ENCODE measurements at places on chromosomes 3 and 15.

DNA sequence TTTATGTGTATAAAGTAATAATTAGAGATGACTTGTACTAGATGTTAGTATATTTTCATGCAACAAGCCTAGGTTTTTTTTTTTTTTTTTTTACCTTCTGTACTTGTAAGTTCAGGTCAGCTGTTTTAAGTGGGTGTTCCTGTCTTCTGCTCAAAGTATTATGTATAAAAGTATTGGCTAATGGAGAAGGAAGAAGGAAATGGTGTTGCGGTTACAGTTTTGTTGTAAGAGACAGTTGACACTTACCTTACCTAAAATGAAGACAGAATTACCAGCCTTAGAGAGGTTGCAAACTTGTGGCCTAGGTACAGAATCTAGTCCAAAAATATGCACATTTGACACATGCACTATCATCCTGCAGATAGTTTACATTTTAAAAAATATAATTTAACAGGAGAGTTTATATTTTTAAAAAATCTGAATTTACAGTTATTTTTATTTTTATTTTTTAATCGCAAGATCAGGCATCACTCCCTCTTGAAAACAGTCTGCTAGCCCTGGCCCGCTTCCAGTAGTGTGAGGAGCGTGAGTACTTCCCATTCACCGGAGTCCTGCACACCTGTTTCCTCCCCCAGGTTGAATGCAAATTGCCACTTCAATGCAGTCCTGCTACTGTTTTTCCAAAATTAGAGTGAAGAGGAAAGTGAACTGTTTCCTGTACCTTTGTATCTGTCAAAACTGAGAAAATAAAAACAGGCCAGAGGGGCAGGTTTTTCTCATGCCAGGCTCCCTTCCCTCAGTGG is 224.3 kb upstream of the SOX2 start:
- DNase-seq: no peak

DNA sequence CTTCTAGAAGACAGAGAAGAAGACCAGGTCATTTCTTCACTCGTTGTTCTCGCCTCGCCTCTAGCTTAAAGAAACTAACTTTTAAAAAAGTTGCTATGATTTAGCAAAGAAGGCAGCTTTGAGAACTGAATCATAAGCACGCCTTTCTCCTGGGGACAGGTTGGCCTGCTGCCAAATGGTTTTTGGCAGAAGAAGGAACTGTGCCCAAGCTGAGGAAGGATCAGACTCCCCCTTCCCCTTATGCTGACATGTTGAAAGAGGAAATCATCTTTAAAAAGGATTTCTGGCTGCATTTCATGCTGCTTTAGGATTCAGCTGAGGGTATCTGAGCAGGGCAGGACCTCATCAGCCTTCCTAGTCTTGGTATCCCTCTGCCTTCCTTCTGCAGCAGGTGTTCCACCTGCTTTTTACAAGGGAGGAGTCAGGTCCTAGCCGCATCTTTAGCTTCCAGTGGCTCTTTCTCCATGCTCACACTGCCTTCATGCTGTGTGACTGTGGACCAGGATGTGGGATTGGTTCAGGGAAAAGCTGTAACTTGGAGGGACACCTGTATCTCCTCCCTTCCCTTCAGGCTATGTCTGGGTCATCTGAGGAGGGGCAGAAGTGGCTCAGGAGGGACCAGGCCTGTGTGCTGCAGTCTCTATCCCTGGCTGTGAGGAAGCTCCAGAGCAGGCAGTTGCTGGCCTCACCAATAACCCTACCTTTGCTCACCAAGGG is 34.1 kb upstream of the HACD2 start:
- peak; percentile 96 for DNase-seq

GRCh38 chr3:177960722-177961121 is 575.5 kb upstream of the KCNMB2 start:
- DNase-seq: peak; percentile 13

- no peak for DNase-seq
Measured at GRCh38 chr15:93485438-93486327, 396.7 kb upstream of the RGMA start.

DNA sequence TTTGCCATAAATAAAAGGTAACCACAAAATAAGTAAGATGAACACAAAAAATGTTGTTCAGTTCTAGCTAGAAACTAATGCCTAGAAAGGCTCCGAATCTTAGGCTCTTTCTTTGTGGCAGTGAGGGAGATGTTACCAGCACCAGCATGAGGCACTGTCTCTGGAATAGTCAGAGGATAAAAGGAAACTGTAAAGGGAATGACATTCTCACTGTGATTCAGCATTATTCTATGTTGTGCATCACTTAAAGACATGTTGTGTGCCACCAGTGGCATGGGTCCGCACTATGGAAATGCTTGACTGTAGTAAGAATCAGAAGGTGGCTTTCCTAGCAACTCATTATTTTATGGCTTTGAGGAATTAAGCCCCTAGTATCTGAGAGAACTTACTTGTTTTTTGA is 70.8 kb downstream of the SEC22A start:
- no peak for DNase-seq

DNA sequence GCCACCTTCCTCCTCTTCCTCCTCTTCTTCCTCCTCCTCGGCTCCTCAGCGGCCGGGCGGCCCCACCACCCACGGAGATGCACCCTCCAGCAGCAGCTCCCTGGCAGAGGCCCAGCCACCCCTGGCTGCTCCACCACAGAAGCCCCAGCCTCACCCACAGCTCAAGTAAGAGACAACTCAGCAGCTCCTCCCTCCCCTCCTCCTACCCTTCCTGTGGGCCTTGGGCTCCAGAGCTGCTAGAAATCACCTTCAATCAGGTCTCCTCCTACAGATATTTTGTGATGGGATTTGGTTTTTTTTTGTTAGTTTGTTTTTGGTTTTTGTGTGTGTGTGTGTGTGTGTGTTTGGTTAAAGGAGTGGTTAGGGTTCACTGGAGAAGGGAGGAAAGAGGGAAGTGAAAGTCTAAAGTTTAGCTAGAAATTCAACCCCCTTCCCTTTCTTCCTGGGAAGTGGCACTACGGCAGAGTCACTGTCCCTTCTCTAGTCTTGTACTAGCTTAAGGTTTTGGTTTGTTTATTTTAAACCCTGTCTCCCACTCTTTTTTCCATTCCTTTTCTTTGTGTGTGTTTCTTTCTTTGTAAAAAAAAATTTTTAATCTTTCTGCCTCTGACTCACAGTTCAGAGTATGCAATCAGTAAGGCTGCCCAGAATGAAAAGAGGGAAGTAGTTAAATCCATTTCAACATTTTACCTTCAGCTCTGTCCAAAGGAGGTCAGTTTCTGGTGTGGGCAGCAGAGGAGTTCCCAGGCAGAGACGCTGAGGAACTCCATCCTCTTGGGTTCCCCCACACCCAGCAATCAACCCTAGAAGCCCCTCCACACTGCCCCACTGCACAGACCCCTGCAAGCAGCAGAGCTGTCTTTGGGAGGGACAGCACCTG is 29.0 kb upstream of the TIMP4 start:
- peak; percentile 88 for DNase-seq

DNA sequence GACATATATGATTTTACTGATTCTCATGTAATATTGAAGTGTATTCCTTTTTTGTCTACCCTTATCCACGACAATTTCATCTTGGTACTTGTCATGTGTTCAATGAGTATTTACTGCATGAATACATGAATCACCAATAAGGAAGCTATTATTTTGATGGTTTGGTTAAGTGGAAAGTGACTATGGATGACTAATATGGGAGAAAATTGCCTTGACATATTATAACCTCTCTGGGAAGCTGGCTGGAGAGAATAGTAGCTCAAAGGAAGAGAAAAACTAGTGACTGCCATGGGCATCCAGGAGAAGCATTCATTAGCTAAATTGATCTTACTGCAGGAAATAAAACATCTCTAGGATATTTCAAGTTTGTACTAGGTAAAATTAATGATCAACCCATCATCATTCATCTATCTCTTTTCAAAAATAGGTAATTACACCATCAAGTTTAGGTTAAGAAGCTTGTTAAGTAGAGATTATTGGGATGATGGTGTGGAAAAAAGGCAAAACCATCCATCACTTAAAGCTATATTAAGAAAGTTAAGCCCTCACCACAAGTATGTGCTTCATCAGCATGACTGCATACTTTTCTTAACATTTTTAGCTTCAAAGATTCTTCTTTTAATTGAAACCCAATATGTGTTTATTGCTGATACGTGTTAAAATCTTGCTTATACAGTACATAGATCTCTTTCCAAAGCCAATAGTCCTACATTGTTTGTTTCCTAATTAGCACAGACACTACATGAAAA is 455.2 kb upstream of the ARPP21 start:
- no peak for DNase-seq

- DNase-seq: no peak
Measured at GRCh38 chr15:92733934-92734521, 78.5 kb upstream of the FAM174B start.

DNA sequence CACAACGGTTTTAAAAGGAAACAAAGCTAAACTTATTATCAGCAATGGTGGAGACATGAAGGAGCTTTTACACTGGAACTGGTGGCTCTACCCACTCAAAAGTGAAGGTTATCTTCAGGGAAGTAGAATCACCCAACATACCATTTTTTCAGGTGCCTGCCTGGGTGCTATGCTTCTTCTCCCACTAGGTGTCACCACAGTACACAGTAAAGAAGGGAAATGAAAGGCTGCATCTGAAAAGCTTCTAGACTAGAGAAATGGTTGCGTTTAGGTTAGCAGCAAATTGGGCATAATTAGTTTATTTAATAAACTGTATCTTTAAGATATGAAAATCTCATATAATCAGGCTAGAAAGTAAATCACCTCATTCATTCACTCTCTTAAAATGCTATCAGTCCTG is 47.0 kb upstream of the SELENOK start:
- DNase-seq: peak; percentile 48

- no peak for DNase-seq
Measured at GRCh38 chr3:194998417-194998816, 272.5 kb downstream of the XXYLT1 start.

- no peak for DNase-seq
Measured at GRCh38 chr3:5278666-5279065, 91.2 kb downstream of the EDEM1 start.

DNA sequence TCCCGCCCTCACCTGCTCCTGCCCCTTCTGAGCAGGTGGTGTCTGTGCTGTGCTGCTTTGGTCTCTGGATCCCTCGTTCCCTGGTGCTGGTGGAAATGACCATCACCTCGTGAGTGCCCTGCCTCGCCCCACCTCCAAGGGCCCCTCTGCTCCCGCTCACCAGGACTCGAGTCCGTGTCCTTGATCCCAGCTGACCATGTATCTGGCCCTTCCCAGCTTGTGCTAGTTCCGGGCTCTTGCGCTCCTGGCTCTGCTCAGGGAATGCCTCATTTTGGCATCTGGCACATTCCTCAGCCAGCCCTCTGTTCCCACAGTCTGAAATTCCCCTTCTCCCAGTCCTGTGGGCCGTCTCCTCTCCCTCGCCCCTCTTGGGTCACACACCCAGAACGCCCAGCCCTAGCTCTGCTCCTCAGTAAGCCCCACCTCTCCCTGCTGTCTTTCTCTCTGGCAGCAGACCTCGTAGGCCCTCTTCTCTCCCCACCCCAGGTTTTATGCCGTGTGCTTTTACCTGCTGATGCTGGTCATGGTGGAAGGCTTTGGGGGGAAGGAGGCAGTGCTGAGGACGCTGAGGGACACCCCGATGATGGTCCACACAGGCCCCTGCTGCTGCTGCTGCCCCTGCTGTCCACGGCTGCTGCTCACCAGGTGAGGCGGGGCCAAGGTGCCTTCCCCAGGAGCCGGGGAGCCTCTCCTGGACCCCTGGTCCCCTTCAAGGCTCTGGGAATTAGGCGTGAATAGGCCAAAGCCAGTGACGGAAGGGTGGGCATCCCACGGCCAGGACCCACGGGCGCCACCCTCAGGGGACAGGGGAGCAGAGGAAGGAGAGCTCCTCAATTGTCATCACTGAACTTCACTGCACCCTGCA is 11.5 kb downstream of the SLC51A start:
- DNase-seq: no peak

GRCh38 chr15:76974456-76975036 is 20.4 kb upstream of the PSTPIP1 start:
- no peak for DNase-seq

DNA sequence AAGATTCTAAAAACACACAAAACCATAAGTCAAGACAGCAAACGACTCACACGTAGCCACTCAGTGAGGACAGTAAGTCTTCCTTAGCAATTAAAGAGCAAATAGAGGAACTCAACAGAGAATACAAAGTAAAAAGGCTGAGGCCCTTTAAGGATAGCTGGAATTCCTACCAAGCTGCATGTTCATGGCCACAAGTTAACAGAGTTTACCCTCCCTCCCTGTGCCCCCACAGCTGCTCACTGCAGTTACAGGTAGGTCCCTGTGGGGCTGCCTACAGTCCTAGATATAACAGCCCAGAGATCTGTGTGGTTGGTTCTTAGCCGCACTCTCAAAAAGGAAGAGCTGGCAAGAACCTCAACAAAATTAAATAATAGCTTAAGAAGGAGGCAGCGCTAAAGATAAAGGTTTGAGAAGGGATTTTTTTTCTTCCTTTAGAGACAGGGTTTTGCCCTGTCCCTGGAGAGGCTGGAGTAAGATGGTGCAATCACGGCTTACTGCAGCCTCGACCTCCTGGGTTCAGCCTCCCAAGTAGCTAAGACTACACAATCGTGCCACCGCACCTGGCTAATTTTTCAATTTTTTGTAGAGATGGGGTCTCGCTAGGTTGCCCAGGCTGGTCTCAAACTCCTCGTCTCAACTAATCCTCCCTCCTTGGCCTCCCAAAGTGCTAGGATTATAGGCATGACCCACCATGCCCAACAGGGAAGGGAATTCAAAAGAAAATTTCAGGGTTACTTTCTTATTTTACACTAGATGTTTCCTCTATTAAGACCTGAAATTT is 19.3 kb downstream of the SFMBT1 start:
- DNase-seq: no peak

- DNase-seq: peak; percentile 19
Measured at GRCh38 chr3:124965413-124965812, 30.9 kb upstream of the MUC13 start.

DNA sequence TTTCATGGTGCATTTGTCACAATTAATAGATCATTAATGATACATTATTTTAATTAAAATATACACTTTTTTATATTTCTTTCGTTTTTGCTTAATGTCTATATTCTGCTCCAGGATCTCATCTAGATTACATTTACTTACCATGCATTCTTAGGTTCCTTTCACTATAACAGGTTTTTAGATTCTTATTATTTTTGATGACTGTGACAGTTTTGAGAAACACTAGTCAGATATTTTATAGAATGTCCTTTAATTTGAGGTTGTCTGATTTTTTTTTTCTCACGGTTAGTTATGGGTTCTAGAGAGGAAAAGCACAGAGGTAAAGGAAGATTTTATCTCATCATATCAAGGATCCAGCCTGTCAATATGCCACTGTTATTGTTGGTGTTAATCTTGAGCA is 595.8 kb upstream of the BCHE start:
- no peak for DNase-seq

DNA sequence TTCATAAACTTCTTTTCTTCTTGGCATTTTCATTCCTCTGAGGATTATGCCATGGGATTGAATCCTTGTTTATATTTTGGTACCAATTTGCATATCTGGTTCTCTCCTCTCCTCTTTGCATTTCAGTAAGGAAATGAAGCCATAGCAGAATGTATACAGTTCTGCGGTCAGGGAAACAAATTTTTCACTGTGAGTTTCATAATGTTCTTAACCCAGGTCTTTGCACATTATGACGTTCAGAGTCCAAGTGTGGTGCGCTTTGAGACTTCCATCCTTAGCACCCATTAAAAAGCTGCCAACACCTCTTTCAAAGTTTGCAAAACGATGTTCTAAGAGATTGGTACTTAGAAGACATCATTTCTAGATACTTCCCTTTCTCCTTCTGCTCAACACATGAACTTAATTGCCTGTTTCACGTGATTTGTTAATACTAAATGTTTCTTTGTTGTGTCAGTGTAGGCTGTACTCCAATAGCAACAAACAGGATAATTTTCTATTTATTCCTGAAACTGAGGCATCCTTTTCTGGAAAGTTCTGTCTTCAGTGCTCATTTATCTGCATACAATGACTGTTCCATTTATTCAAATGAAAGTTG is 953.1 kb upstream of the NR2F2 start:
- DNase-seq: no peak
